ENCODE measurements at places on chromosomes 1 and 21.

DNA sequence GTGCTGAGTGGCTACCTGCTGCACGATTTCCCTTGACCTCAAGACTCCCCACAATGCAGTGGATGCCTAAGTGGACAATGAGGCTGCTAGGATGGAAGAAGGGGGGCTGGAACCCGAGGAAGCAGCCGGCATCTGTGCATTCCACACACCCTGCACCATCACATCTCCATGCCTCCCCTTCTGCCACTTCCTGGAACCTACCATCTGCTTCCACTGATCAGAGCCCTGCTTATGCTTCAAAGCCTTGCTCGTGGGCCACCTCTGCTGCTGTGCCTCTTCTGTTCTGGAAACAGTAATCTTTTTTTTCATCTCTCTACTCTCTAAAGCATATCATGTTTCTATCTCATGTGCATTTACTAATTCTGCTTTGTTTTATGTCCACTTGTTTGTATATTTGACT lies 66.2 kb upstream of the WDR26 start:
- DNase-seq = no peak
- H3K4me3 ChIP-seq = no peak overlapping the region
- H3K27me3 ChIP-seq = no peaks in the 10 kb centered on the region
- peaks cover 46% of the 10 kb centered on the region for H3K4me1 ChIP-seq
- H3K27ac ChIP-seq = no peak overlapping the region

DNA sequence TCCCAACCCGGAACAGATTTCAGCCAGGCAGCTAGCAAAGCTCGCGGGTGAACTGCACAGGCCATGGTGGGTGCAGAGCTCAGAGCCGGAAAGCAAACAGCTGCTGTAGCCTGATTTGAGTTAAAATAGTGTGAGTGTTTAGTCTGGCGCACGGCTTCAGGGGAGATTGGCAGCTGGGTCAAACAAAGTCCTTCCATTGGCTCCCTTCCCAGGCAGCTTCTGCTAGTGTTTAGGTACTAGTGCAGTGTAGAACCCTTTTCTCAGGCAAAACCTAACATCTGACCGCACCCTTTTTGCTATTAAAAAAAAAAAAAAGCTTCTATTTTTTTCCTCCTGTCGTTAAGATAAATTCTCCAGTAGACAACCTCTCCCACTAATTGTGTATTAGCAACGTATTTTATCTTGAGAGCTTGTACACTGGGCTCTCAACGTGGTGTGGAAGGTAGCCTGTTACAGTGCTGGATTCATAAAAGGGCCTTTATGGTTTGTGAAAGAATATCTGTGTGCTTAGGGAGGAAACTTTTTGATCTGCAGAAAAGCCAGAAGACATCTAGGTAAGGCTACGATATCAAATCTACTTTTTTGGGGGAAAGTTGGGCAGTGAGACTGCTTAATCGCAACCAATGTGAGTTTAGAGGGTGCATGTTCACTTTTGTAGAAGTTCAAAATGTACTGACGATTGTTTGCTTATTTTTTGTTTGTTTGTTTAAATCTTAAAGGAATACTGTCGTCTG lies 689.6 kb downstream of the USP25 start:
- DNase-seq = no peak
- no peaks in the 10 kb centered on the region for H3K4me1 ChIP-seq
- H3K4me3 ChIP-seq = no peak overlapping the region
- no peak overlapping the region for H3K27ac ChIP-seq
- no peaks in the 10 kb centered on the region for H3K36me3 ChIP-seq
- no peaks in the 10 kb centered on the region for H3K27me3 ChIP-seq

DNA sequence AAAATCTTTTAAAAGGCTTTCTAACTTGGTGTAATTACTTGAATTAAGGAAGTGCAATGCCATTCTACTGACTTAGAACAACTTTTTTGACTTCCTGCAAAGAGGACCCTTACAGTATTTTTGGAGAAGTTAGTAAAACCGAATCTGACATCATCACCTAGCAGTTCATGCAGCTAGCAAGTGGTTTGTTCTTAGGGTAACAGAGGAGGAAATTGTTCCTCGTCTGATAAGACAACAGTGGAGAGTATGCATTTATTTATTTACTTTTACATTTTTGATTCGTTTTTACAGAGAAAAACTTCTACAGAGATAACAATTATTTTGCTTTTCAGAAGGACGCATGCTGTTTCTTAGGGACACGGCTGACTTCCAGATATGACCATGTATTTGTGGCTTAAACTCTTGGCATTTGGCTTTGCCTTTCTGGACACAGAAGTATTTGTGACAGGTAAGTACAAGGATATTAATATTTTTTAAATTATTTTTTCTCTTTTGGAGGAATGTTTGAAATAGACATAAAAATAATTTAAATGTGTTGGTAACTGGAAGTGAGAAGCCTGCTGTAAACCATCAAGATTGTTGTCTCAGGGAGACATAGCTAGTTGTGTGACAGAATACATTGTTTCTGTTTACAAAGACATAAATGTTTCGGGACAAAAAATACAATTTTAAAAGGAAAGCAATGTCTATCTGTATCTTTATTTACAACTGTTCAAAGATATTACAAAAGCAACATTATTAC lies at the start of gene PTPRC:
TSS of gene PTPRC (plus strand) at position 147 of the 742 bp plus-strand sequence. CDS start at position 376, 229 bp downstream.
- H3K4me1 ChIP-seq = peaks cover 4% of the 10 kb centered on the region
- peak within 1 kb of the TSS; percentile 79 for H3K27ac ChIP-seq
- DNase-seq = no peak

- H3K36me3 ChIP-seq = peaks cover 46% of the 10 kb centered on the region
- DNase-seq = no peak
- H3K4me3 ChIP-seq = peak overlapping the region; percentile 88
- H3K27ac ChIP-seq = peak overlapping the region; percentile 94
- peaks cover 61% of the 10 kb centered on the region for H3K4me1 ChIP-seq
These were observed 1.3 kb downstream of the NADK start for GRCh38 chr1:1776672-1777582.

GRCh38 chr1:183676586-183677189 lies 23.6 kb upstream of the APOBEC4 start:
- H3K27me3 ChIP-seq = no peaks in the 10 kb centered on the region
- H3K4me1 ChIP-seq = no peaks in the 10 kb centered on the region
- H3K27ac ChIP-seq = no peak overlapping the region
- H3K4me3 ChIP-seq = no peak overlapping the region
- no peaks in the 10 kb centered on the region for H3K36me3 ChIP-seq
- DNase-seq = no peak

- no peak overlapping the region for H3K27ac ChIP-seq
- H3K4me3 ChIP-seq = no peak overlapping the region
- DNase-seq = no peak
- peaks cover 11% of the 10 kb centered on the region for H3K27me3 ChIP-seq
These were observed 15.4 kb downstream of the ABCA4 start for GRCh38 chr1:94105581-94105952.

DNA sequence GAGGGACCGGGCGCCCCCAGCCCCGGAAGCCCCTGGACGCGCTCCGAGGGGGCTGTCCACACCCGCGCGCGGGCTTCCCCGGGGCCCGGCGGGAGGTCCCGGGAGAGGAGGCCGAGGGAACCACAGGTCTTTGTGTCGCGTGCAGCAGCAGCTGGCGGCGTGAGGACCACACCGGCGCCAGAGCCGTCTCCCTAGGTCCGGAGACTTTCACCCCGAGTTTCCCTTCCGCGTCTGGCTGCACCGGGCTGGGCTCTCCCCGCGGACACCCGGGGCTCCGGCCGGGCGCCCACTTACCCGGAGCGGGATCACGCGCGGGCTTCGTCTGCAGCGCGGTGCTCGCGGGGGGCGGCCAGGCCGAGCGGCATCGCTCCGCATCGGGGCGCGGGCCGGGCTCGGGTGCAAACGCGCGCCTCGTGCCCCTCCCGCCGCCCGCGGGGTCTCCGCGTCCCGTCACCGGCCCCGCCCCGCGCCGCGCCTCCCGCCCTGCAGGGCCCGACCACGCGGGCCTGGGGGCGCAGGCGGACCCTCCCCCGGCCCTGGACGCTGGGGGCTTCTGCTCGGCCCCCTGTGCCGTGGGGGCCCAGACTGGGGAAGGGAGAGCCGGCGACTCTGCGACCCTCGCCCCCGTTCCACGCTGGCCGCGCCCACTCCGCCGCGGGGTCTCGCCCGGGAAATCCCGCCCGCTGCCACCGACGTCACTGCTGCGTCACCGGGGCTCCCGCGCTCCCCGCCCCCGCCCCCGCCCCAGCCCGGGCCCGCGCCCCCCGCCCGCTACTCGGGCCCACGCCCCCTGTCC lies at the start of gene GNG4:
TSS of gene GNG4 (minus strand) at position 417 of the 796 bp plus-strand sequence. CDS start 65,946 bp downstream, outside the sequence.
- peaks cover 47% of the 10 kb centered on the region for H3K27me3 ChIP-seq
- no peak for DNase-seq
- H3K4me1 ChIP-seq = no peaks in the 10 kb centered on the region
- no peak within 1 kb of the TSS for H3K4me3 ChIP-seq
- no peak within 1 kb of the TSS for H3K27ac ChIP-seq
- no peaks in the 10 kb centered on the region for H3K36me3 ChIP-seq

GRCh38 chr1:231690059-231690458 lies 63.5 kb downstream of the DISC1 start:
- H3K27ac ChIP-seq = no peak overlapping the region
- no peak overlapping the region for H3K4me3 ChIP-seq
- no peaks in the 10 kb centered on the region for H3K4me1 ChIP-seq
- DNase-seq = no peak
- no peaks in the 10 kb centered on the region for H3K36me3 ChIP-seq

- H3K4me3 ChIP-seq = no peak overlapping the region
- no peak overlapping the region for H3K27ac ChIP-seq
- H3K36me3 ChIP-seq = no peaks in the 10 kb centered on the region
- DNase-seq = no peak
These were observed 382.5 kb upstream of the VAMP3 start for GRCh38 chr1:7388488-7389185.
